ENCODE measurements at places on chromosomes 2 and 18. TPM values are rescaled to one million over a fixed set of nuclear protein-coding genes. Genes with fewer than 3 reads are reported as not detected.

STEAP3 gene
- total RNA-seq, result 0.09 TPM

CAPN14 gene
- 0.20 TPM for total RNA-seq

UGT1A8 gene
- total RNA-seq, result not detected

PSMD14 gene
- 84.4 TPM for total RNA-seq

GREB1 gene
- 0.25 TPM for total RNA-seq

C2orf66 gene
- 0.20 TPM for total RNA-seq

KYNU gene
- not detected for total RNA-seq

ANKRD23 gene
- total RNA-seq, result 15.0 TPM

ELOA2 gene
- total RNA-seq, result not detected

LRRC30 gene
- total RNA-seq, result not detected

UGGT1 gene
- 78.9 TPM for total RNA-seq

ZDBF2 gene
- total RNA-seq, result 7.5 TPM

PLGLB1 gene
- total RNA-seq, result not detected

DSG1 gene
- total RNA-seq, result not detected

PFN4 gene
- total RNA-seq, result not detected

SPDYA gene
- total RNA-seq, result 1.3 TPM

SCN7A gene
- not detected for total RNA-seq

ZSWIM2 gene
- not detected for total RNA-seq

TMEM163 gene
- 0.30 TPM for total RNA-seq

CNDP1 gene
- not detected for total RNA-seq

GAL3ST2 gene
- total RNA-seq, result 0.23 TPM

LRRFIP1 gene
- 201 TPM for total RNA-seq

CXCR1 gene
- total RNA-seq, result 1.6 TPM

KCNG2 gene
- total RNA-seq, result not detected

PDCD1 gene
- total RNA-seq, result 8.3 TPM

RAMP1 gene
- 10.7 TPM for total RNA-seq

INHBB gene
- 0.09 TPM for total RNA-seq

COL4A4 gene
- total RNA-seq, result 0.07 TPM

AGXT gene
- total RNA-seq, result not detected

UGT1A6 gene
- total RNA-seq, result not detected

VPS4B gene
- total RNA-seq, result 84.4 TPM

MYL12A gene
- total RNA-seq, result 725 TPM

GRHL1 gene
- total RNA-seq, result 1.0 TPM

CHRND gene
- total RNA-seq, result not detected

AQP12B gene
- not detected for total RNA-seq

GATA6 gene
- total RNA-seq, result not detected

CRYGB gene
- total RNA-seq, result not detected

LDLRAD4 gene
- 28.5 TPM for total RNA-seq

TCF23 gene
- not detected for total RNA-seq

EVA1A gene
- total RNA-seq, result not detected

DAW1 gene
- total RNA-seq, result not detected

SLC1A4 gene
- total RNA-seq, result 63.3 TPM

SULT1C4 gene
- not detected for total RNA-seq

ASB18 gene
- not detected for total RNA-seq

NPPC gene
- total RNA-seq, result not detected

CFAP221 gene
- not detected for total RNA-seq

CDCA7 gene
- 116 TPM for total RNA-seq

DSG4 gene
- total RNA-seq, result not detected

CCBE1 gene
- total RNA-seq, result not detected

IL36A gene
- total RNA-seq, result not detected

MOCOS gene
- total RNA-seq, result 0.30 TPM

ITPRIPL1 gene
- 34.2 TPM for total RNA-seq

CCDC88A gene
- total RNA-seq, result 14.4 TPM

REG3G gene
- total RNA-seq, result not detected

GALNT13 gene
- total RNA-seq, result 0.18 TPM

EGR4 gene
- total RNA-seq, result 0.07 TPM
